ENCODE measurements at places on chromosomes 4 and X.
A peak's percentile ranks its signal among the peaks of the same experiment; 100 is the strongest.

DNA sequence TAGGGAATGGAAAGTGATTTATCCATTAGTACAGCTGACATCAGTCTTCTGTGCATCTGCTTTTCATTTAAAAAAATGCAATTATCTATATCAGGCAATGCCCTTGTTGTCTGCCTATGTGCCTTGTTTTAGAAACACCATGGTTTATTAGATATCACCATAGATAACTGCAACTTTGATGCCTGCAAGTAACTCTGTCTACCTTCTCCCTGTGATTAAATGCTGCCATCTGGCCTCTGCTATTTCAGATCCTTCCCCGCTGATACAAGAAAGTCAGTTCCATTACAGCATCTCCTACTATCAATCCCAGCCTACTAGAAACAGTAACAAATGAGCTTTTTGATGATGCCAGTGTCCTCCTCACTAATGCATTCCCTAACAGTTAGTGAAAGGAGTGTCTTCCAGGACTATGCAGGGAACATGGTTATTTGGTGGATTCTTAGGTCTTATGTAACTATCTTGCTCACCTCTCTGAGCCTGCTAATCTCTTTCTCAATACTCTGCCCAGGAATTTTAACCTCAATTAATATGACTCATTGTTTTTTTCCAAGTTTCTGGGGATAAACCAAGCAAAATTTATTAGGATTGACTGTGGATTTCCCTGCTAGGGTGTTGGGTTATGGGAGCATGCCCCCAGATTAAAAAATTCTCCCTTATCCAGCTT is 444.9 kb downstream of the RAPGEF2 start:
- no peak for DNase-seq

GRCh38 chrX:11562570-11562969 is 103.2 kb downstream of the ARHGAP6 start:
- no peak for DNase-seq

DNA sequence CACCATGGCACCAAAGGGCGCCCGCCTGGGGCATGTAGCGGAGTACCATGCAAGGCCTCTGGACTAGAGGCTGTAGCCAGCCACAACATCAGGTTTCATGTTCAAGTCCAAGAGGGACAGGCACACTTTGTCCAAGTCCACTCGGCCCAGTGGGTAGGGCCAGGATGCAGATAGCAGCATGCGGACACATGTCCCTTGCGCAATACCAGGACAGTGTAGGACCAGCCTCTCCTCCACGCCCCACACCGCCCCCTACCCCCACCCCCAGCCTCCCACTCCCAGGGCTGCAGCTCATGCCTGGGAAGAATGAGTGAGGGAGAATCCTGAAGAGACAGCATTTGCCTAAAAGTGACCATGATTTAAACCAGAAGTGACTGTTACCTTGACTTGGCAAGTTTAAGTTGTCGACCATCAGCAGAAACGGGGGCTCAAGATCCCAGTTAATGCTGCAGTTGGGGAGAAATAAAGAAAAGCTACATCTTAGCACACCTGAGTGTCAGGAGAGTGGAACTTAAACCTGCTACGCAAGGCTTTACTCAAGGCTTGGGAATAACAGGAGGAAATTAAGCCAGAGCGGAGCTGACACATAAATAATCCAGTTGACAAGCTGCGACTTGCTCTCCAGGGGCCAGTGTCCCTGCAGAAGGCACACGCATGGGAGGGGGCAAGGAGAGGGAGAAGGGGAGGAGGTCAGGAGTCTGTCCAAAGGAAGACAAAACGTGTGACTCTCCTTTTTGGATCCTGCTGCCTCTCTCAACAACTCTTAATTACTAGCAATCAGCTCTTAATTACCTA is 221.7 kb downstream of the BCOR start:
- DNase-seq, result no peak

DNA sequence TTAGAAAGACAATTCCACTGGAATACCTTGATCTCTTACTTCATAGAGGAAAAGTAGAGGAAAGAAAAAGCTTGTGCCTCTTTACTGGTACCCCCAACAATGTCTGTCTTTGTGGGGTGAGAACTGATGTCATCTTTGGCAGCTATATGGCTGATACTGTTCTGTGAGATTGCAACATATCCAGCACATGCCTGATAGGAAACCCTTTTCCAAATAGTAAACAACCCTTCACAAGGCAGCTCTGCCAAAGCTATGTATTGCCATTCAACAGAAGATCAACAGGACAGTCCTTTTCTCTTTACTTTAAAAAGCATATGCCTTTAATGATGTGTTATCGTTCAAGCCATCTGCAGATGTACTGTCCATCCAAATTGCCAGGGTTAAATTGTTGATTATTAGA is 105.9 kb downstream of the IL1RAPL1 start:
- DNase-seq, result peak; percentile 53

- no peak for DNase-seq
Measured at GRCh38 chr4:107148904-107149303, 112.8 kb upstream of the DKK2 start.

- no peak for DNase-seq
Measured at GRCh38 chr4:68369142-68369805, 19.4 kb upstream of the YTHDC1 start.

- no peak for DNase-seq
Measured at GRCh38 chr4:40622913-40623312, 6.8 kb downstream of the RBM47 start.

DNA sequence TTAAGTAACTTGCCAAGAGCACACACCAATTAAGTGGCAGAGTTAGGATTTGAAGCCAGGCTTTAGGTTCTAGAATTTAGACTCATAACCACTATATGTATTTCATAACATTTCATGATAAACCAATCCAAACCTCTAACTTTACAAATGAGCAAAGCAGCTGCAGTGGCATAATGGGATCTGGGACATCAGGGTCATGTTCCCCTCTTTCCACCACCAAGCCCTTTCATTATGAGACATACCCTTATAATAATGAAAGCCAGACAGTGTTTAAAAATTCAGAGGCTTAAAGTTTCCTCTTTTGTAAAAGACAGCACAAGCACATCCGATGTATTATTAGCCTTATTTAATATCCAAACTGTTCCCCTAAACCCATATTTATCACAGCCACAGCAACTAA is 28.3 kb upstream of the AMELX start:
- DNase-seq, result no peak

- DNase-seq, result no peak
Measured at GRCh38 chrX:9390121-9390520, 74.7 kb upstream of the TBL1X start.

GRCh38 chr4:153327247-153327646 is 17.2 kb upstream of the MND1 start:
- DNase-seq, result no peak

GRCh38 chr4:6331018-6331417 is 61.4 kb downstream of the WFS1 start:
- peak; percentile 49 for DNase-seq

- DNase-seq, result no peak
Measured at GRCh38 chrX:64977830-64978229, 1.6 kb upstream of the ZC4H2 start.

- DNase-seq, result peak; percentile 21
Measured at GRCh38 chr4:84977396-84977795, 10.9 kb upstream of the WDFY3 start.

GRCh38 chr4:180696460-180697092 is 1546.6 kb upstream of the TENM3 start:
- DNase-seq, result no peak
